Stimulated activated CD4-positive, alpha-beta T cell treated with anti-CD3 and anti-CD28 coated beads, TNF-alpha, amount 100 ng/mL, for 4 hours (primary cell): ENCODE measurements at places on chromosomes 7 and 10.

- no peak for DNase-seq
Observed at GRCh38 chr10:121069061-121069850, 218.1 kb downstream of the WDR11 start.

GRCh38 chr7:116166156-116166555 lies 44.2 kb upstream of the TES start:
- no peak for DNase-seq

DNA sequence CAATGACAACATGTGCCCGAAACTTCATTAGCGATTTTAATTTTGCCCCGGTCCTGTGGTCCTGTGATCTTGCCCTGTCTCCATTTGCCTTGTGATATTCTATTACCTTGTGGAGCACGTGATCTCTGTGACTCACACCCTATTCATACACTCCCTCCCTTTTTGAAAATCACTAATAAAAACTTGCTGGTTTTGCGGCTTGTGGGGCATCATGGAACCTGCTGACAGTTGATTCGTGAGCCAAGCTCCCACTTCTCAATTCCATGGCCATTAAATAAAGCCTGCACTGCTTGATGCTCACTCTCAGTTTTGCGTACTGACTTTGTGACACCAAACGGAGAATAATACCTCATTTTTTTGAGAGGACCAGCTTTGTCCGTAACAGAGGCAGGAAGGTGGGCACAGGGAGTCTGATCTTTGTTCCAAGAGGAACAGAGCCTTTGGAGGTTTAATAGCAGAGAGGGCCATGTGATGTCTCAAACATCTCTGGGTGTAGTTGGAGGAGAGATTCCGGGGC lies 3.8 kb upstream of the ADAMTS14 start:
- no peak for DNase-seq

GRCh38 chr10:121611393-121612159 lies 13.3 kb upstream of the FGFR2 start:
- DNase-seq, result no peak

GRCh38 chr10:103890194-103890658 lies 27.8 kb downstream of the STN1 start:
- DNase-seq, result no peak

DNA sequence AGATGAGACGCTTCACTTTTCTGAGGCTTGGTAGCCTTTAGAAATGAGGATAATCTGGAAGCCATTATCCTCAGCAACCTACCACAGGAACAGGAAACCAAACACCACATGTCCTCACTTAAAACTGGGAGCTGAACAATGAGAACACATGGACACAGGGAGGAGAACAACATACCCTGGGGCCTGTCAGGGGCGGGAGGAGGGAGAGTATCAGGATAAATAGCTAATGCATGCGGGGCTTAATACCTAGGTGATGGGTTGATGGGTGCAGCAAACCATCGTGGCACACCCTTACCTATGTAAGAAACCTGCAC lies 48.9 kb downstream of the LRGUK start:
- DNase-seq, result no peak

GRCh38 chr7:104789780-104790179 lies 224.2 kb upstream of the KMT2E start:
- DNase-seq, result no peak

- no peak for DNase-seq
Observed at GRCh38 chr7:50265968-50266634, 38.4 kb upstream of the IKZF1 start.

DNA sequence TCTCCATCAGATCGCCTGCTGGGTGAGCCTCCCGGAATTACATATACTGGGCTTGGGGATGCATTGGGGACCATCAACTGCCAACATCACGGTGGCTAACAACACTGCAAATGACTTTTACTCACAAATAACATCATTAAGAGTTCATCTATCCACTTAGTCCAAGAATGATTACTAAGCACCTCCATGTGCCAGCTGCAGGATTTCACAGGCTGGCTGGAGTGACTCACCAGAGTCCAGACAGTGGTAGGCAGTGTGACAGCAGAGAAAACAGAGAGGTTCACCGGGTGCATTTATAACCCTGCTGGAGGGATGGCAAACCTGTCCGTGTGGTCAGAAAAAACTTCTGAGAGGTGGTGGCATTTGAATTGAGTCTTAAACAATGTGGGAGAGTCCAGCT lies 3.2 kb upstream of the IGFBP3 start:
- no peak for DNase-seq

DNA sequence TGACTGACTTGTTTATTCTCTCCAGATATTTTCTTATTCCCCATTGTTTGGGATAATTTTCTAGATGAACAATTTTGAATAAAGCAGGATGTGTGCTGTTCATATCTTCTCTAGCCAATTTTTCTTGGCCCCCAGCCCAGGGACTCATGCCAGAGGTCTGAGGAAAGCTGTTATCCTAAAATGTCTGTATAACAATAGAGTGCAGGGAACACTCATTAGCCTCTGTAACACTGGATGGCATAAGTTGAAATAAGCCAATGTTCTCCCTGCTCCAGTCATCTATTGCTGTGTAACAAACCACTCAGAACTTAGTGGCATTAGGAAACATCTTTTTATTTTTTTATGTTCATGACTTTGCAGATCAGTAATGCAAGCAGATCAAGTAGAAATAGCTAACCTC lies 121.7 kb upstream of the TRIM24 start:
- no peak for DNase-seq

DNA sequence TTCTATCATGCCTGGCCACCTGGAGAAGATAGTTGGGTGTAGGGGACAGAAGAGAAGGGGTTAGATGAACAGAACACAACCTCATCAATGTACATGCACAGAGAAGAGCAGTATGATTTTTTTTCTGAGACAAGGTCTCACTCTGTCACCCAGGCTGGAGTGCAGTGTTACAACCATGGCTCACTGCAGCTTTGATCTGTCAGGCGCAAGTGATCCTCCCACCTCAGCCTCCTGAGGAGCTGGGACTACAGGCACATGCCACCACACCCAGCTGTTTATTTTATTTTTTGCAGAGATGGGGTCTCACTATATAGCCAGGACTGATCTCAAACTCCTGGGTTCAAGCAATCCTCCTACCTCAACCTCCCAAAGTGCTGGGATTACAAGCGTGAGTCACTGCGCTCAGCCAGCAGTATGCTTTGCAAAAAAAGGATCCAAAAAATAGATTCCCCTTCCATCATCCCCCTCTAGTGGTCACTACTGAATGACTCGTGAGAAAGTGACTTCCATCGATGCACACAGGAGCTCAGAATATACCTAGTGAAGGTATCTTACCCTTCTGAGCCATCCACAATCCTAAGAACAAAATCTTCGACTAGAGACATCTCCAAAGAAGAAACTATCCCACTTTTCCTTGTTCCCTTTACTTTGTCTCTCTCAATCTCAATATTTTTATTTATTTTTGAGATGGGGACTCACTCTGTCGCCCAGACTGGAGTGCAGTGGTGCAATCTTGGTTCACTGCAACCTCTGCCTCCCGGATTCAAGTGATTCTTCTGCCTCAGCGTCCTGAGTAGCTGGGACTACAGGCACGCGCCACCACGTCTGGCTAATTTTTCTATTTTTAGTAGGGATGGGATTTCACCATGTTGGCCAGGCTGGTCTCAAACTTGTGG lies 21.0 kb downstream of the ZCWPW1 start:
- DNase-seq, result peak; percentile 32

DNA sequence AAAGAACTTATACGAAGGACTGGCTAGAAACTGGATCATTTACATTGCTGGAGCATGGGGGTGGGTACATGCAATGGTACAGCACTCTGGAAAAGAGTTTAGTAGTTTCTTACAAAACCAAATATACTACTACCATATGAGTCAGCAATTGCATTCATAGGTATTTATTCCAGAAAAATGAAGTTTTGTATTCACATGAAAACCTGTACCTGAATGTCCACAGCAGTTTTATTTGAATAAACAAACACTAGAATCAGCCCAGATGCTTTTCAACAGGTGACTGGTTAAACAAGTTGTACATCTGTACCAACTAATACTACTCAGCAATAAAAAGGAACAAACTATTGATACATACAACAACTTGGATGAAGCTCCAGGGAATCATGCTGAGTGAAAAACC lies 3.4 kb downstream of the SCIN start:
- no peak for DNase-seq

DNA sequence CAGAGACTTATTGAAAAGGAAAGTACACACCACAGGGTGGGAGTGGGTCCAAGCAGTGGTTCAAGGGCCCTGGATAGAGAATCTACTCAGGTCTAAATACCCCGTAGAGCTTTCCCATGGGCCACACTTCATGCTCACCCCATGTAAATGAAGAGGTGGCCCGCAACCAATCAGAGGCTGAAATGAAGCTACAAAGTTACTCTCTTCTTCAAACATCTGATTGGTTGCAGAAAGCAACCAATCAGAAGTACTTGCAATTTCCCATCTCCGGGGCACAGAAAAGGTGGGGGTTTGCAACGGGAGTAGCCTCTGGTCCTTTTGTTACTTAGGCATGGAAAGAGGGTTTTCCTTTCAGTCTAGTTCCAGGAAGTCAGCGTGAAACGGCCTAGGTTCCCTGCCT lies 15.2 kb upstream of the GALNTL5 start:
- no peak for DNase-seq

GRCh38 chr10:6301488-6302075 lies 98.8 kb downstream of the PFKFB3 start:
- no peak for DNase-seq

GRCh38 chr7:52944921-52945320 lies 90.5 kb upstream of the POM121L12 start:
- no peak for DNase-seq

DNA sequence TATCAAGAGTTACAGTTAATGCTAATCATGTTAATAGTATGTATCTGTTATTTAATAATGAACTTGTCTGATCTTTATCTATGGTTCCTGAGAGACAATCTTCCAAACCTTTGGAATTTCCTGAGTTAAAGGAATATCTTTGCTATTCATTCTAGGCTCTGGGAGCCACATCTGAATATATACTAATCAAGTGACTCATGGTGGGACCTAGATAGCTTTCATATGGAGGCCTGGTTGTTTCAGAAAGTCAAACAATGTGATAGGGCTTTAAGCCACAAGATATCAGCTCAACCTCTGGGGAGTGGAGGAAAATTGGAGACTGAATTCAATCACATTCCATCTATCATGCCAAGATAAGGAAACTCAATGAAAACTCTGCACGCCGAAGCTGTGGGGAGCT lies 746.4 kb downstream of the TNS3 start:
- DNase-seq, result no peak

GRCh38 chr10:128437786-128438345 lies 311.6 kb upstream of the MKI67 start:
- no peak for DNase-seq

DNA sequence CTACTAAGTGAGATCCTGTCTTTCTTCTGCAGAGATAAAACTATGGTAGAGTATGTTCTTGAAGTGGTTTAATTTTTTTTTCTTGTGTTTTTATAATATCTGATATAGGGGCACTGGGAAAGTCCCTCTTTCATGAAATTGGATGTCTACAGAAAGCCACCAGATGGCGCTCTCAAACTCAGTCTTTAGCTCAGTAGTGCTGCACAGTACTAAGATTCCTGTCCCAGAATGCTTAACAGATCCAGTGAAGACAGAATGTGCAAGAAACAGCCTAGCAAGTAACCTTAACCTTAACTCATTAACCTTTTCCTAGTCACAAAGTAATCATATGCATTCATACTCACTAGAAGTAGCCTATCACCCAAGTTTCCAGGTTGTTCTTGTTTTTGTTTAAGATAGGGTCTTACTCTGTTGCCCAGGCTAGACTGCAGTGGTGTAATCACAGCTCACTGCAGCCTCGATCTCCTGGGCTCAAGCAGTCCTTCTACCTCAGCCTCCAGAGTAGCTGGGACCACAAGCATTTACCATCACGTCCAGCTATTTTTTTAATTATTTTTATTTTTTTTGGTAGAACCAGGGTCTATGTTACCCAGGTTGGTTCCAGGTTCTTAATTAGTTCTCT lies 56.7 kb downstream of the IDE start:
- DNase-seq, result peak; percentile 4

DNA sequence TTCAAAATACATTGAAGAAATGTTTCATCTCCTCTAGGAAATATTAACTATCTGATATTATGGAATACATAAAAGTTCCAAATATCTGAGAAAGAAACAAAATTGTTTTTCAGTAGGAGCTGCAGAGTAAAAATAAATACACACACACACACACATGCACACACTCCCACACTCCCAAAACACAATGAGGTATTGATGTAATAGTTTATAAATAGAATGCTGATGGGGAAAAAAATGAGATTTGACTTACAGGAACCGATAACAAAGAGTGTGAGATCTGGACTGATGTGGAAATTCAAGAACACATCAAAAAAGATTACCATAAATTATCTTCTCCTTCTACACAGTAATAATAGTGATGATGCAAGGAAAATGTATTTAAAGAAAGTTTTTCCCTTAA lies 438.0 kb upstream of the CELF2 start:
- no peak for DNase-seq

- DNase-seq, result no peak
Observed at GRCh38 chr10:91860885-91861284, 48.4 kb downstream of the FGFBP3 start.

DNA sequence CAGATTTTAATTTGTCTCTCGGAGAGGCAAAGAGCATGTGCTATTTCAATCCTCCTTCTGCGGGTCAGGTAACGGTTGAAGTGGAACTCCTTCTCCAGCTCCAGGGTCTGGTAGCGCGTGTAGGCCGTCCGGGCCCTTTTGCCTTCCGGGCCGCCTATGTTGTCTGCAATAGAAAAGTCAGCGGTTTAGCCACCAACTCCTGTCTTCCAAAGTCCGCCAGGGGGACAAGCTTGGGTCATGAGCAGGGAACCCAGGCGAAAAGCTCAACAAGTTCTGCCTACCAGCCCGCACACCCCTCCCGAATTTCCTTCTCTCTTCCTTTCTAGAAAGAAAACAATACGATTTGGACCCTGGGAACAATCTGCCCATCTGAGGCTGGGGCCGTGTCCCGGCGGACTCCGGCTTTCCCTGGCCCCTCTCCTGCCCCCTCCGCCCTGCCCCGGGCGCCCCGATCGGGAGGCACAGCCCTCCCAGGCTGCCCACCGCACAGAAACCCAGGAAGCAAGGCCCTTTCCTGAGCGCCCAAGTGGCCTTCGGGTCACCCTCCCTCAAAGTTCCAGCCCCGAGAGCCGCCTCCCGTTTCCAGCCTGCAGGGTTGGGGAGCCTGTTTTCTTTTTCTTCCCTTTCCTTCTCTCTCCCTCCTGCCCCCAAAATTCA lies 1.4 kb downstream of the HOXA5 start:
- DNase-seq, result no peak

- no peak for DNase-seq
Observed at GRCh38 chr10:7787150-7787856, 490 bp downstream of the KIN start.

DNA sequence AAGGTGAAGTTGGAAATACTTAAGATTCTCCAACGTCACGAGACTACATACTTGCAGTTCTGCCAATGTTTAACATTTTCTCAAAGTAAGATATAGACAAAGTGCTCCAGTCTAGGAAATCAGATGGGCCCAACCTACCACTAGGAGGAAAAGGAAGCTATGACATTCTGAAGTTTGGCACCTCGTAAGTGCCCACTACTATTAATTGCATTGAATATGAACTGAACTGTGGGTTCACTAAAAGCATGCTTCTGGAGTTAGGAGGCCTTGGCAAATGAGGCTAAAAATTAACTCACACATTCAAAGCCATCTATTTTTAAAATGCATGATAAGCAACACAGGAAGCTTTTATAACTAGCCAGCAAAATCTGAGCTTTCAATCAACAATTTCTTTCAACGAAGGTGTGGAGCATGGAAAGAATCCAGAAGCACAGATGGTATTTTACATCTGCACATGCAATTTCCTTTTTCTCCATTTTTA lies 149.7 kb downstream of the LRRTM3 start:
- no peak for DNase-seq
